ENCODE measurements at places on chromosomes 2 and 18.

- ATAC-seq = no peak
Observed at GRCh38 chr2:38835990-38836389, 39.7 kb downstream of the DHX57 start.

GRCh38 chr2:62340994-62341484 lies 145.1 kb downstream of the B3GNT2 start:
- peak; percentile 31 for ATAC-seq

GRCh38 chr2:33391529-33392255 lies 84.8 kb upstream of the RASGRP3 start:
- ATAC-seq = no peak

DNA sequence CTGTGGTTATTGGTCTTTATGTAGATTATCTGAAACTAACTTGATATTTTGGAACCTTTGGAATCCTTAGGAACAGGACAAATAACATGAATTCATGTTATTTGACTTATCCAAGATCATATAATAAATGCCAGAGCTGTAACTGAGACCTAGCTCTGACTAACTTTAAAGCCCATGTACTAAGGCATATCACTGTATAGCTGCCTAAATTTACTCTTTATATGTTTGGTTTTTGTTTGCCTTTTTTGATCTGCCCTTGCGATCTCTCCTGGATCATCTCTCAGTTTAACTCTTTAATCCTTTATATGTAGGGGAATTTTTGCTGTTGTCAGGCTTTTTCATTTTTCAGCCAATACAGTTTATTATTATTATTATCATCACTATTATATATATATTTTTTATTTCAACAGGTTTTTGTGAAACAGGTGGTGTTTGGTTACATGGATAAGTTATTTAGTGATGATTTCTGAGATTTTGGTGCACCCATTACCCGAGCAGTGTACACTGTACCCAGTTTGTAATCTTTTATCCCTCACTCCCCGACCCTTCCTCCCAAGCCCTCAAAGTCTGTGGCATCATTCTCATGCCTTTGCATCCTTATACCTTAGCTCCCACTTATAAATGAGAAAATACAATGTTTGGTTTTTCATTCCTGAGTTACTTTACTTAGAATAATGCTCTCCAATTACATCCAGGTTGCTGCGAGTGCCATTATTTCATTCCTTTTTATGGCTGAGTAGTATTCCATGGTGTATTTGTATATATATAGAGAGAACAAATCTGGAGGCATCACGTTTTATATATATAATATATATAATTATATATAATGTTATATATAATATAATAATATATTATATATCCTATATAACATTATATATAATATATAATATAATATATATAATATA lies 48.9 kb downstream of the APLF start:
- ATAC-seq = peak; percentile 64

DNA sequence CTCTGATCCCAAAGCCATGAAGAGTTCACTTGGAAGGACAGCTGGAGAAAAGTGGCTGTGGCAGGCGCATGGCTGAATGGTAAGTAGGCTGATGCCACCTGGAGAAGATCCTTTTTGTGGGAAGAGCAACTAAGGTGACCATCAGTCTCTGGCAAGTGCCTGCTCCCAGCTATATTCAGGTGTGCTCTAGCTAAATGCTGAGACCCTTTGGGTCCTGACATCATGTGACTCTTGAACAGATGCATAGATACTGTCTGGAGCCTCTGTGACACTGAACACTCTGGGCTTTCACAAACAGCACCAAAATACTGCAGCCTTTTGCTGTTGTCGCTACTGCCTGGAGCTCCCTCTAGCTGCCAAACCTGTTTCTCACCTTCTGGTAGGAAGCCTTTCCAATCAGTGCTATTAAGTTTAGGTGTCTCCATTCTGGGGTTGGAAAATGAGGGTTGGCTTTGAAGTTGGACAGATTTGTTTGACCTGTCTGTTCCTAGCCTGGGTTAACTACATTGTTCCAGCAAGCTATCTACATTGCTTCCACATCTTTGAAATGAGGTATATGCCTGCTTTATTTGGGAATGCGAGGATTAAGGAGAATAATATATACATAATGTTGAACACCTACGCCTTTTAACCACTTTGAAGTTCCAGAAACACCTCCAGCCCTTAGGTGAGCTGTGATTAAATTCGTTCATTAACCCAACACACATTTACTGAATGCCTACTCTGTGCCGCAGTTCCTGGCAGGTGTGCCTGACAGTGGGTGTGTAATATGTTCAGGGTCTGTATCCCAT lies 3.1 kb downstream of the EGR4 start:
- no peak for ATAC-seq
